ENCODE measurements at places on chromosomes 3 and 15.

GRCh38 chr3:44612678-44613077, 12.2 kb upstream of the ZNF197 start:
- DNase-seq, result no peak

DNA sequence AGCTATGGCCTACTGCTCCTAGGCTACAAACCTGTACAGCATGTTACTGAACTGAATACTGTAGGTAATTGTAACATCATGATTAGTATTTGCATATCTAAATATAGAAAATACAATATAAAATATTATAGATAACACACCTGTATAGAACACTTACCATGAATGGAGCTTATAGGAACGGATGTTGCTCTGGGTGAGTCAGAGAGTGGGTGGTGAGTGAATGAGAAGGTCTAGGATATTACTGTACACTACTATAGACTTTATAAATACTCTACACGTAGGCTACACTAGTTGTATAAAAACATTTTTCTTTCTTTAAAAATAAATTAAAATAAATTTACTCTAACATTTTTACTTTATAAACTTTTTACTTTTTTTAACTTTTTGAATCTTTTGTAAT, 224.0 kb upstream of the CBLB start:
- no peak for DNase-seq

DNA sequence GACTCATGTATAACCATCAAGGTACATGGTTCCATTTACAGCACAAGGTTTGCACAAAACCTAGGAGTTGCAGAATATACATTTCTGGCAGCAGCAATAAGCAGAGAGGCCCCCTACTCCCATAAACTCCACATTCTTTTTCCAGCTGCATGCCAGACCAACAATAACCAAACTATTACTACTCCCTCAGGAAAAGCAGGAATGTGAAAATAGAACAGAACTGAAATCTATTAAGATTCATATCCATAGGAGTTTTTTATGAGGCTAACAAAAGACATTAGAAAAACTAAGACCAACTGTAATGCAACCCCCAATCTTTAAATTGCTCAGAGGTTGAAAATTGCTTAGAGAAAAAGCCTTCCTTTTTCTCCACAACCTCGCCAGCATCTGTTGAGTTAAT, 27.6 kb upstream of the TOP2B start:
- no peak for DNase-seq

GRCh38 chr3:48560648-48561018, 2.9 kb downstream of the UCN2 start:
- no peak for DNase-seq

GRCh38 chr3:12831301-12831866, 10.0 kb downstream of the RPL32 start:
- no peak for DNase-seq

DNA sequence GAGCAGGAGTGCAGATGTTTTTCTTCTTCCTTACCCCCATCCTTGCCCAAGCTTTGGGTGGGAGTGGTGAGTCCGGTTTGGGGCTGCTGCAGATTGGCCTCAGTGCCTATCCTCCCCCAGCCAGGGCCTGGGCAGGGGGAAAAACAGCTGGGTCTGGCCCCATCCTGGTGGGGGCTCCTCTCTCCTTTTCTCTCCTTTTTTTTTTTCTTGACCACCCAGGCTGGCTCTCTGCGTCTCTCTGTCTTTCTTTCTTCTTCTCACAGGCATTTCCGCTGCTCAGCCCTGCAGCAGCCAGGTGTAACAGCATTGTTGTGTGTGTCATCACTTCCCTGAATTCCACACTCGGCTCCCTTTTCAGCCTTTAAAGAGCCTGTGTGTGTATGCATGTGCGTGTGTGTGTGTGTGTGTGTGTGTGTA, 2.0 kb downstream of the FOXL2NB start:
- DNase-seq, result no peak

- no peak for DNase-seq
These were observed 37.7 kb downstream of the FAM174B start for GRCh38 chr15:92617549-92618520.

DNA sequence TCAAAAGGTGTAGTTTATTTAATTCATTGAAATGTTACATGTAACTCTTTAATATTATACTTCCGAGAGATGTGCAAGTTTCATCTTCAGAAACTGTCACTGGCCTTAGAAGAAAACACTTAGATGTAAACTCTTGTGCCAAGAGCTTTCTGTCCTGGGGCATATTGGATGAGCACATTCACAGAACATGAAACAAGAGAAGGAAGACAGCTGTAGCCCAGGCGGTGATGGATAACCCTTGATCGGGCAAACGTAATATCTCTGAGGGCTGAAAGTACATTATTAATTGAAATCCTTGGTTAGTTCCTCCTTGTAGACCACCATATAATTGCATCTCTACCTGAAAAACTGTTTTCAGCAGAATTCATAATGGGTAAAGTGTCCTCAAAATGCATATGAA, 67.4 kb downstream of the MECOM start:
- DNase-seq, result no peak

DNA sequence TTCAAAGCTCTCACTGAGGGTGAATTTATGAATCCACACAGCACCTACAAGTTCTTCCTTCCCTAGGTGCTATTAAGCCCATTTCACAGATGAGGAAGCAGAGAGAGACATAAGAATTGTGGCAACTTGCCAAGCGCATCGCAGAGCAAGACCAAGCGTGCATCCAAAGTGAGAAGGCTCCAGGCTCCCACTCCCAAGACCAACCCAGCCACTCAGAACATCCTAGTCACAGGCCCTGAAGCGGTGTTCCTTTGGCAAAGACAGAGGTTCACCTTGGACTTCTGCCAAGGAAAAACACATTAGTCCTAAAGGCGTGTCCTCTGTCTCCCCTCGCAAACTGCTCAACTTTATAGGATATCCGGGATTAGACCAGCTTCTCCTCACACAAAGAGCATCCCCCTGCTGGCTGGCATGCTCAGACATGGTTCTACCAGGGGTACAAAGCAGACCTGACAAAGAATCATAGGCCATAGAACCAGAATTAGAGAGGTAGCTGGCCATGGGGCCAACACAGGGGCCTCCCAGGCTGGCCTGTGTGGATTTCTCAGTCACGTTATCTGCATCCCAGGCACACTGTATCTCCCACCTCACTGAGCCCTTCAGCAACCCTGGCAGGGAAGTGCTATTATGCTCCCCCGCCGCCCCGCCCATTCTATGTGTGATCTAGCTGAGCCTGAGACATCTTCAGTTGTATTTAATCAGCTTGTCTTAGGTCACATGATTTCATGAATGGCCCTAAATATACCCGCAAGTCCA, 160.2 kb downstream of the FOXP1 start:
- DNase-seq, result no peak

DNA sequence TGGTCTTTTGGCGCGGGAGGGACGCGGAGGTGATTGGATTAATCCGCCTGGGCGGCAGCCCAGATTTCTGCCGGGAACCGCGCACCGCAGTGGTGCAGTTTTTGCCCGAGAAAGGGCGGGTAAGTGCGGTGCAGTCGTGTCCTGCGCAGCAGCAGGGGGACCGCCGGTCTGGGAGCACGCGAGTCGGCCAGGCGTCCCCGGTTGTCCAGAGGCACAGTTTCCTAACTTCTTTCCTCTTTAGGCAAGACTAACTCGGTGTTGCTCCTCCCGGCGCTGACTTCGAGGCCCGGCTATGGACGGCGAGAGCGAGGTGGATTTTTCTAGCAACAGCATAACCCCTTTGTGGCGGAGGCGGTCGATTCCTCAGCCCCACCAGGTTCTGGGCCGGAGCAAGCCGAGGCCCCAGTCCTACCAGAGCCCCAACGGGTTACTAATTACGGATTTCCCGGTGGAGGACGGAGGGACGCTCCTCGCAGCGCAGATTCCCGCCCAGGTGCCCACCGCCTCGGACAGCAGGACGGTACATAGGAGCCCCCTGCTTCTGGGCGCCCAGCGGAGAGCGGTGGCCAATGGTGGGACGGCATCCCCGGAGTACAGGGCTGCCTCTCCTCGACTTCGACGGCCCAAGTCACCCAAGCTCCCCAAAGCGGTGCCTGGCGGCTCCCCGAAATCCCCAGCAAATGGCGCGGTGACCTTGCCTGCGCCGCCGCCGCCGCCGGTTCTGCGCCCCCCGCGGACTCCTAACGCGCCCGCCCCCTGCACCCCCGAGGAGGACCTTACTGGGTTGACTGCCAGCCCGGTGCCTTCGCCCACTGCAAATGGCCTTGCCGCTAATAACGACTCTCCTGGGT, 736 bp downstream of the ARHGEF26 start:
- DNase-seq, result no peak

- DNase-seq, result no peak
These were observed 44.3 kb upstream of the DYNC1LI1 start for GRCh38 chr3:32614956-32615355.

GRCh38 chr3:13579063-13579462, 30.1 kb downstream of the FBLN2 start:
- no peak for DNase-seq

DNA sequence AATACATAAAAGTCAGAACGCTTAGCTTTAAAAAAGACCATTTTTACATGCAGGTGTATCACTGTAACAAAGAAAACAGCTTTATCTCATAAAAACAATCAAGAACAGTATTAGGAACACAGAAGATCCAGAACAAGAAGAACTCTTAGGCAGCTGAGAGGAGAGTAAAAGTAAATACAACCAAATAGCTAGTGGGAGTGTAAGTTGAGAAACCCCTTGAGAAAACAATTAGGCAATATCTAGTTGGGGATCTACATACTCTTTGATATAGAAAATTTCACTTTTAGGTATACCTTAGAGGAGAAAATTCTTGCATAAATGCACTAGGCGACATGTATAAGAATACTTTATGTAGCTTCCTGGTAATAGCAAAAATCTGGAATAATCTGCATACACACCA, 7.5 kb downstream of the TMF1 start:
- no peak for DNase-seq

DNA sequence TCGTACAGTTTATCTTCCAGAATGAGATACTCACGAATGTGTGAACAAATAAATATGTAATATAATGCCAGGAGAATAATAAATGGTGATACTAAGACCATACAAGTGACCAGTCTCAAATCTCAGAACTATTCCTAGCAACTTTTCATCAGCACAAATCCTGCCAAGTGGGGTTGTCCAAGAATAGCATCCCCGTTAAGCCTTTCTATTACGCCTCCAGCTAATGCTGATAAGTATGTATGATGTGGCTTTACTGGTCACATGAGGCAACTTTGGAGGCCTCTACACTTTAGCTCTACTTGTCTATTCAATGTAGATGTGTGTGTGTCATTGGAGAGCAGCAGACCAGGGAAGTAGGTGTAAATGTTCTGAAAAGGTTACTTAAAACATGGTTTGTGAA, 129.5 kb downstream of the KCNMB2 start:
- DNase-seq, result no peak

DNA sequence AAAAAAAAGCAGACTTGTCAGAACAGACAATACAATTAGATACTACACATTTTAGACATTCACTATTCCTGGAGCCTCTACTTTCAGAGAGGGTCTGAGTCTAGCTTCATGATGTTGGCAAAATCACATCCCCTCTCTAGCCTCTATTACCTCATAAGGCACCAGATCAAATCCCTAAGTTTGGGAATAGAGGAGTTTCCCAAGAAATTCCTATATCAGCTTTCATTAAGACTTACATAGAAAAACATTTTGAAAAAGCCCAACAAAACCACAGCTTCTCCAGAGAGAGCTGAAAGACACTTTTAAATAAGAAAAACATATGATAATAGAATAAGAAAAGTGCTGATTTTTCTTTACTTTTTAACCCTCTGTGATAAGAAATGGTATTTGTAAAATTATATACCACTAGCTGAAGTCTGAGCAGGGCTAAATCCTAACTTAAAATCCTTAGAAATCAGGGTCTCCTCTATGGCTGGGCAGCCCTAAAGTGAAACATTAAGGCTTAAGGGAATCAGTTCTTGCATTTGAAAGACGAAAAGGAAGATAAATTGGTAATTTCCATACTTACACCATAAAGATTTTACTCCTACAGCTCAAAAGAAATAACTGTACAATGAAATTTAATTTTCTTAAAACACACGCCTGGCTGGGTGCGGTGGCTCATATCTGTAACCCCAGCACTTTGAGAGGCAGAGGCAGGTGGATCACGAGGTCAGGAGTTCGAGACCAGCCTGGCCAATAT, 4.3 kb downstream of the TBC1D2B start:
- no peak for DNase-seq

DNA sequence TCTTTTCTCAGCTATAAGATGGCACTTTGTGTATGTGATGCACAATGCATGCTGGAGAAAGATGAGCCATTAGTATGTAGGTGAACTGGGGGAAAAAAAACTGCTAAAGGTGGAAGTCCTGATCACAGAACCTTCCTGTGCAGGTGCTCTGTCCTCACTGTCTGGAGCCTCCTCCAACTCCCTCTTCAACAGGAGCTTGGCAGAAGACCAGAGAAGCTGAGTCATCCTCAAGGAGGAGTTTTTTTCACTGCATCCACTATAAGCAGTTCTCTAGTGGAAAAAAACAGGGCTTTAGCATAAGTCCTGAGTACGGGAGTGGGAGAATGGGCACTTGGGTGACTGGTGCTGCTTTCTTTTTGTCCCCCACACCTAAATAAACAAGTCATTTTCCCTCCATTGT, 168.4 kb upstream of the CADPS start:
- no peak for DNase-seq

DNA sequence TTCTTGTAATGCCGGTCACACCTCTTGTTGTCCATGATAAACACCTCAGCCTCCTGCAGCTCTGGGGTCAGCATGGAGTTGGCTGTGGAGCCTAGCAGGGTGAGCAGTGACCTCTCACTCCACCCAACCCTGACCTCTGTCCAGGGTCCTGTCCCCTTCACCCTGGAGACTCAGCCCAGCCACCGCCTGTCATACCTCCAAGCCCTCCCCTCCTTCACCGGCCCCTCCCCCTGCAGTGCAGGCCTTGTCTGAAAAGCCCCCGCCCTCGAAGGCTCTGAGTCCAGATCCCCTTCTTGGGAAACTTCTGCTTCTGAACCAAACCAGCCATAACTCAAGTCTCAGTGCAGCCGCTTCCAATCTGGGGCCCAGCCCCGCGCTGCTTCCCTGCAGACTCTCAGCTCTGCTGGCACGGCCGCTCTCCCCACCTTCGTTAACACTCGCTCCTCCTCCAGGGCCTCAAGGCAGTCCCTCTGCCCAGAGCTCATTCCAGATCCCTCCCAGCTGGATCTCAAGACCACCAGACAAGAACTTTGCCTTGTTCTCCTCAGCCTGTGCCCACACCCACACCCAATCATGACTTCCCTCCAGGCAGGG, 25.4 kb upstream of the PRSS50 start:
- no peak for DNase-seq

GRCh38 chr3:53493595-53493962, 832 bp upstream of the CACNA1D start:
- no peak for DNase-seq

DNA sequence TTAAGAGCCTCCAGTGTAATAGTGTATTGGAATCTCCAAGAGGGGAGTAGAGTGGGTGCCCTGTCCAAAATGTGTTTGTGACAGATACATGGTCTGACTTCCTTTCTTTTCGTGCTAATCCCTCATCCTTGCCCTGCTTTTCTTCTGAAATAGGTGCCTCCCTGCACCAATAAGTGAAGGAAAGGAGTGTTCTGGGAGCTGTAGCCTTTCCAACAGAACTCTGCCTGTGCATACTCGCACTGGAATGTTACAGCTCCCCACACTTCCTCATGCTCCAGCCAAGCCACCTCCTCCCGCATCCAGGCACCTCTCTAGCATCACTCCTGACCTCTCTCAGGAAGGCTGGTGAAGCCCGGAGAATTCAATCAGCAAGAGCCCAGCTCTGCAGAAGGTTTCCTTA, 478.0 kb downstream of the GABRG3 start:
- no peak for DNase-seq

GRCh38 chr3:2976796-2977195, 133.4 kb downstream of the IL5RA start:
- DNase-seq, result no peak

- no peak for DNase-seq
These were observed 237.5 kb upstream of the IL12A start for GRCh38 chr3:159751146-159751545.
